ENCODE measurements at places on chromosomes 5 and 9.

- DNase-seq: no peak
These were observed 76.6 kb downstream of the KCNN2 start for GRCh38 chr5:114438471-114438870.

GRCh38 chr5:139878093-139878492 lies 82.5 kb downstream of the PSD2 start:
- DNase-seq: no peak

DNA sequence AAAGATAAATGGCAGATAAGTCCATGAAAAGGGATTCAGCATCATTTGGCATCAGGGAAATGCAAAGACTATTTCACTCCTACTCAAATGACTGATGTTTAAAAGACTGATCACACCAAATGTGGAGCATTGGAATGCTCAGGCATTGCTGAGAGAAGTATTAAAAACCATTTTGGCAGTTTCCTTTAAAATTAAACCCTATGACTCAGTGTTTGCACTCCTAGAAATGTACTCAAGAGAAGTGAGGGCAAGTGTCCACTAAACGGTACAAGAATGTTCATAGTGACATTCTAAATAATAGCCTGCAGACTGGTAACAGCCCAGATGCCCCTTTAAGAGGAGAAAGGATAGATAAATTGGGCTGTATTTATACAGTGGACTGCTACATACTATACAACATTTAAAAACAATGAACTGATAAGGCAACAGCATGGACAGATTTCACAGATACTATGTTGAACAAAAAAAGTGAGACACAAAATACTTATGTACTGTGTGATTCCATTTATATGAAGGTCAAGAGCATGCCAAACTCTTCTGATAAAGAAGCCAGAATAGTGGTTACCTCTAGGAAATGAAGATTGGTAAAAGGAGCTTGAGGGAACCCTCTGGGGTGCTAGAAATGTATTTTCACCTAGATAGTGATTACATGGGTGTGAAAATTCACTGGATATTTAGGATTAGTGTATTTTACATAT lies 24.6 kb downstream of the APC start:
- no peak for DNase-seq

- DNase-seq: peak; percentile 54
These were observed 73.2 kb upstream of the EPB41L4A start for GRCh38 chr5:112492291-112492690.

DNA sequence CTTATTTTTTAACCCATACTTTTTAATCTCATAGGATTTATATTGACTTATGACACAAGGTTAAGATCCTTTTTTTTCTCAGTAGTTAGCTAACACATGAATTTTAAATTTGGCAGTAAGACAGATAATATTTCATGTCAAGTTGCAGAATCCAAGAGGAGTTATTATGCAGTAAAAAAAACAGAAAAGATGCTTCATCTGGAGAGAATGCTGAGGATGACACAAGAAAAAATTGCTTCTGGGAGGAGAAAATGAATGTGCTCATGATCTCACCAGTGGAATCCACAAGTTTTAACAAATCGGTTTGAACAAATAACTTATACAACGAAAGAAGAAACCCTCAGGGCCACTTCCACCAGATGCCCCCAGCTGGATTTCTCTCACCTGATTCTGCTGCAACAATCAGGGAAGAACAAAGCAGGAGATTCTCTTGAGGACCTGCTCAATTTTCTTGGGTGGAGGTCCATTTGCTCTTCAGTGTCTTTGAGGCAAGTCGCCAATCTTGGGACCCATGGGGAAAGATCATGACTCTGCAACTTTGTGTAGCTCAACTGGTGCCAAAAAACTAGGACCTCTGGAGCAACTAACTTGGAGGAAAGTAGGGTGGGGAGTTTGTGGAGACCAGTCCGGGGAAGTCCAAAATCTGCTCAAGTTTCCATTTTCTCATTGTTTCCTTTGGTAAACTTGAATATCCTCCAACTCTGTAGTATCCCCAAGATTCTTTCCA lies 50.5 kb upstream of the TNFSF15 start:
- no peak for DNase-seq

DNA sequence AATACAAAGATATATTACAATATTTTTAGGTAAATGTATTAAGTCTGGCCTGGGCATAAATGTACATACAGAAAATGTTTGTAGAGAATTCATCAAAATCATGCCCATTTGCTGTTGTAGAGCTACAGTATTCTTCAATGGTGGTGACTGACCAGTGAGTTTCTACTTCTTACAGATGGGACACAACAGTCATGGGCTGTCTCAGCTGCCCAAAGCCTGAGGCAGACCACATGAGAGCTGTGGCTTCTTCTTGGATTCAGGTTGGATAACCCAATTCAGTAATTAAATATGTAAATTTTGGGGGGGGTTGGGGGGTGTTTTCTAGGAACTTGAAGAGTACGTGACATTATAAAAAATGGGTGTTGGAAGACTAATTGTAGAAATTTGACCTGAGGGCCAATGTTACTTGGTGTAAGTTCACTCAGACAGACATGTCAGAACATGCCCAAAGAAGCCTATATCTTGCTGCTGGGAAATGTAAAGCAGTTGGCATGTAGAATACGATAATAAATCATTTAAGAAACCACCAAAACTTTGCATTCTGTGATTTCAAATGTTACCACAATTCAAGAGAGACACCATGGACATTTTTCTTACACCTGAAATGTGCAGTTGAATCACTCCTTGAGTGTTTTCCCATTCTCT lies 17.9 kb downstream of the STARD4 start:
- DNase-seq: no peak

GRCh38 chr9:71897577-71897976 lies 13.4 kb downstream of the ABHD17B start:
- peak; percentile 7 for DNase-seq

DNA sequence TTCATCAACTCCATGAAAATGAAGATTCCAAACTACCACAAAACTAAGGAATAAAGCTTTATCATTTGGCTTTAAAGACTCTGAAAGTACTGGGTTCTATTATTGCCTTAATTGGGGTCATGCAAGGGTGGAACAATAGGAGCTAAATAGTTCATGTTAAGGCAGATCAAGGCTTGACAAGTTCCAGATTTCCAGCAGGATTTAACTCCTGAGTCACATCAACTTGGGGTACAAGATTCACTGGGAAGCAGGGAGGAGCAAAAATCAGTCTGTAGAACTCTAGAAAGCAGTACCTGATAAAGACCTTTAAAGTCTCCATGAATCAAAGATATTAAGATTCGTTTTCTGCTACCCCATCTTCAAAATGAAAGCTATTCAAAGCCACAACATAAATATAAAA lies 41.9 kb upstream of the GLRX start:
- DNase-seq: no peak

Measured in GM19239 (cell line).